ENCODE measurements at places on chromosomes 7 and 10.

- no peak for DNase-seq
These were observed 40.6 kb downstream of the CYP17A1 start for GRCh38 chr10:102796407-102797176.

DNA sequence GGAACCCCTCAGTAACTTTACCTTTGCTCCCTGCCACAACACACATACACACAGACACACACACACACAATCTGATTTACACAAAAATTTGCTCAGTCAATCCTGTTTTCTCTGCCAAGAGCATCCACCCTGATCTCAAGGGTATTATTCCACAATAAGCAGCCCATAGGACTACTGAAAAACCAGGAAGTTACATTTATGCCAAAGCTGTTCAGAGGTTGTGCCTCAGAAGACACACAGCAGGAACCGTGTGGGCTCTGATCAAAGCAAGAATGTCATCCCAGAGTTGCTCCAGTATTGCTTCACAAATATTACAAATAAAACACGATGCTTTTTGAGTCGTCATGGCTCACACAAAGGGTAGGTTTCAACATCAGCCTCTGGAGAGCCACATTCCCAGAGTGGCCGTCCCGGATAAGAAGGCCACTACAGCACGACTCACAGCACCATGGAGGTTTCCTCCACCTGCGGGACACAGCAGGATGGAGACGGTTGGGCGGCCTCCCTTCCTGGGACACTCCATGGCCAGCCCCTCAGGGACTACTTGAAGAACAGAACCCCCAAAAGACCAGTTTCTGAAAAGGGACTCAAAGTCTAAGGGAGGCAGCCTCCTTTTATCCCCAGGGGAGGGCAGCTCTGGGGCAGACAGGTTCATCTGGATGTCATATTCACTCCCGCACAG, 1.6 kb downstream of the AIFM2 start:
- DNase-seq: no peak

- no peak for DNase-seq
These were observed 340.5 kb downstream of the SDK1 start for GRCh38 chr7:3641582-3641981.

DNA sequence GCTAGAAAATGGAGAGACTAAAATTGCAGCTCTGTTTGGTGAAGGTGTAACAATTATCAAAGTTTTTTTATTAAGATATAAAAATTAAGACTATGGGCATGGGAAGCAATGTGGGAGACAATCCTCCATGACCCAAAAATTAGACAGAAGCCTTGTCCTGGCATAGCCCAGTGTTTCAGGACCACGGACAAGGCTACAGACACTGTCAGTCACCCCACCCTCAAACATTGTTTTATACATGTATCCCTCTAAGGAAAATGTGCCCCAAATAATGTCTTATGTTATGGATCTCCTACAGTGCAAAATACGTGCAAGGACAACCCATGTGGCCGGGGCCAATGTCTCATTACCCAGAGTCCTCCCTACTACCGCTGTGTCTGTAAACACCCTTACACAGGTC, 24.0 kb downstream of the HABP2 start:
- DNase-seq: no peak

DNA sequence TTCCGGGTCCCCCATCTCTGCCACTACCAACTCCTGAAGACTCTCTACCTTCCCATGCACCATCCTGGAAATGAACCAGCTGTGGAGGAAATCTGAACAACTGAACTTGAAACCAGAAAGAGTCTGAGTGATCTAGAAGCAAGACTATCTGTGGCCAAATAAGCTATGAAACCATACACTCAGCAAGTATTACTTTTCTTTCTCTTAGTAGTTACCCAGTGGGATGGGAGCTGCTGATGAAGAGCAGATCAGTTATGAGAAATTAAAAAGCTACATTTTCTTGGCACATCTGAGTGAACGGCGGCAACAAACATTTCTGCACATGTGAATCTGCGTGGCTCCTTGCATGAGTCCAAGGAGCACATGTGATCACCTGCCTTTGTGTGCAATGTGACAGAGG, 31.6 kb upstream of the AGK start:
- no peak for DNase-seq

DNA sequence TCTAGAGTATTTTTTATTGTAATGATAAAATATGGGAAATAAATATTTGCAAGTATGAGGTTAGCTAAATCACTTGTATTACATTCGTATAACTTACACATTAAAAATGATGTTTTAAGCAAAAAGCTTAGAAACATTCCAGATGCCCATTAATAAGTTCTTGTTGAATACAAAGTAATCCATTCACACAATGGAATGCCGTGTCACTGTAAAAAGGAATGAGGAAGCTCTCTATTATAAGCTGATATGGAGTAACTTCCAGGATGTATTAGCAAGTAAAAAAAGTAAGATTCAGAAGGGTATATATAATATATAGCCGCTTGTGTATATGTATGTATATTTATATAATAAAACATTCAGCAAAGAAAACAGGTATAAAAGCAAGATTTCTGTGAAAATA, 412.8 kb upstream of the MTPN start:
- DNase-seq: no peak

DNA sequence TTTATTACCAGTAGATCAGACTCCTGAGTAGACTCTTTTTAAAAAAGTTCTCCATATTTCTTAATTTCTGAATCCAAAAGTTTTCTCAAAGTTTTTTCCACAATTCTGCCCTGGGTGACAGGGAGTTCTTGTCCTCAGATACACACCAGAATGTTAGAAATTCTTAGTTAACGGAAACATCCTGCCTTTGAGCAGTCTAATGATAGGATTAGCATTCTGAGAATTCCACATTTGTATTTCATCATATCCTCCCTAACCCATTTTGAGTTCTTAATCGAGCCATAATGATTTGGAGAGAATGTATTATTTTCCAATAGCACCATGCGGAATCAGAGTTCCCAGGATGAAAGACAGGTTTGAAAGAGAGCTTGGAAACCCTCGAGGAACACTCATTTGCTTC, 28.9 kb upstream of the MRPS33 start:
- no peak for DNase-seq

DNA sequence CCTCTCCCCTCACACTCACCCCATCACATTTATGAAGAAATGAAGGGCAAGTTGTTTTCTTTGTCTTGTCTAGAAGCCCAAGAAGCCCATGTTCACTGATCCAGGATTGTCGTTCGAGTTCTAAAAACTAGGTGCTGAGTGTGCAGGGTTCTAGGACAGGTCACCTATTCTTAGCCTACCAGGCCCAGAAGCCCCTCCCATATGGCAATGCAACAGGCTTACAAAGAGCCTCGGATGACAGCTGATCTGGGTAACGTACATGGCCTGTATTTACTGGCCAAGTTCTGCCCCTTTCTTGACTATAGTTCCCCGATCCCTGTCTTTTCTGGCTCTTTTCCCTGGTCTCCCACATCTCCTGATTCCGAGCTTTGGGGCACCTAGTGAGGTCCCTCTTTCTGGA, 160.9 kb downstream of the FZD1 start:
- no peak for DNase-seq

DNA sequence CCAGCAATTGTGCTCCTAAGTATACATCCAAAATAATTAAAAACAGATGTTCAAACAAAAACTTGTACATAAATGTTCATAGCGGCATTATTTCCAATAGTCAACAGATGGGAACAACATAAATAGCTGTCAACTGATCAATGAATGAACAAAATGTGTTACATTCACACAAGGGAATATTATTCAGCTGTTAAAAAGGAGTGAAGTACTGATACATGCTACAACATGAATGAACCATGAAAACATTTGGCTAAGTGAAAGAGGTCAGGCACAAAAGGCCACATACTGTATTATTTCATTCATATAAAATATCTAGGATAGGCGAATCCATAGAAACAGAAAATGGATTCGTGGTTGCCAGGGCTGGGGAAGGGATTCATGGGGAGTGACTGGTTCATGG, 109.1 kb downstream of the CDH23 start:
- no peak for DNase-seq

DNA sequence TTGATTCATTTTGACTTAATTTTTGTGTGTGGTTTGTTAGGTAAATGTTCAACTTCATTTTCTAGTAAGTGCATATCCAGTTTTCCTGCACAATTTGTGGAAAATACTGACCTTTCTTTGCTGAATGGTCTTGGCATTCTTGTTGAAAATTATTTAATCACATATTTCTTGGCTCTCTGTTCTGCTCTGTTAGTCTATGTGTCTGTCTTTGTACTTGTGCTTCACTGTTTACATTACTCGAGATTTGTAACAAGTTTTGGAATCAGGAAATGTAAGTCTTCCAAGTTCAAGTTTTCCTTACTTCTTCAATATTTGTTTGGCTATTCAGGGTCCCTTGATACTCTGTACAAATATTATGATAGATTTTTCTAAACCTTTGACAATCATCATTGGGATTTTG, 838.2 kb upstream of the POM121L12 start:
- no peak for DNase-seq

GRCh38 chr7:155744971-155745683, 67.1 kb downstream of the SHH start:
- DNase-seq: no peak

GRCh38 chr10:88389456-88389855, 193.7 kb downstream of the RNLS start:
- DNase-seq: no peak

DNA sequence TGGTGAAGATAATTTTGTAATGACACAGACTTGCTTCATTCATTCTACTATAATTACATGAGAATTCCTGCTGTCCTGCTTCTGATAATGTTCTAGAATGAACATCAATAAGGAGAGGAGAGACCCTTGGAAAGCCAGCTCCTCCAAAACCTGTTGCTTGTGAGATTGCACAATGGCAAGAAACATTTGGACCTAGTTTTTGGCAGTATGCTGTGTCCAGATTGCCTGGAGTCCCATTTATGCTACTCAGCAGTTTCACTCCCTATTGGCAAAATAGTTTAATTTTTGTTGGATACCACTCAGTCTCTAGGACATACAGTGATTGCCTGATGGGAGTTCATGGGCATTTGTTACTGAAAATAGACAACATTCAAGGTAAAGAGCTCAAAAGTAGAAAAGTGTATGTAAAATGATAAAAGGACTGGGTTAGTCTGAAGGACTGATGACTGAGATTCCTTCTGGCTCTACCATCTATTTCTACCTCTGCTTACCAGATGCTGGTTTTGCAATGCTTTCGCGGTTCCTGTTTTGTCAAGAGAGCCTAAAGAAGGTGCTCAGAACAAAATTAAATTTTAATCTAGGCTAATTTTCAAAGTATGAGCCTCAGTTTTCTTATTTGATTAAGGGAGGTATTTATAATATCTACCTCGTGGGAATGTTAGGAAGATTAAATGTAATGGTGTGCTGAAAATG, 8.0 kb upstream of the ACTR3B start:
- no peak for DNase-seq

- DNase-seq: no peak
These were observed 3.2 kb downstream of the HOXA11 start for GRCh38 chr7:27181795-27182275.

DNA sequence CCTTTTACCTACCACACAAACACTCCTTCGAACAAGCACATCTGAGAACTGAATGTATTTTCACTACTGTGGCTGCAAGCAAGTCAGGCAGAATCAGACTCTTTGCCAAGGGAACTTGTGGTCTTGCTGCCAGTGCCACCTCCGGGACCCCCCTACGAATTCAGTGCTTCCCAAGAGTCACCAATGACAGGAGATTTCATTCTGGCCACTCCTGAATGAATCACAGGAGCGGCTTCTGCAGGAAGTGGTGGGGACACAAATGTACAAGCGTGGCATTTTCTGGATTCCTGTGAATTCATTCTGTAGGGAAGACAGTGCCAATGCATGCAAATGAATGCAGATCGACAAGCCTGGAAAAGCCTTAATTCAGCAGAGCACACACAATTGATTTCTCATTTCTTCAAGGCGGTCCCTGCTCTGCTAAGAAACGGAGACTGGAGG, 161.2 kb downstream of the CAMK1D start:
- DNase-seq: no peak

GRCh38 chr10:132644527-132645246, 107.1 kb downstream of the INPP5A start:
- no peak for DNase-seq

DNA sequence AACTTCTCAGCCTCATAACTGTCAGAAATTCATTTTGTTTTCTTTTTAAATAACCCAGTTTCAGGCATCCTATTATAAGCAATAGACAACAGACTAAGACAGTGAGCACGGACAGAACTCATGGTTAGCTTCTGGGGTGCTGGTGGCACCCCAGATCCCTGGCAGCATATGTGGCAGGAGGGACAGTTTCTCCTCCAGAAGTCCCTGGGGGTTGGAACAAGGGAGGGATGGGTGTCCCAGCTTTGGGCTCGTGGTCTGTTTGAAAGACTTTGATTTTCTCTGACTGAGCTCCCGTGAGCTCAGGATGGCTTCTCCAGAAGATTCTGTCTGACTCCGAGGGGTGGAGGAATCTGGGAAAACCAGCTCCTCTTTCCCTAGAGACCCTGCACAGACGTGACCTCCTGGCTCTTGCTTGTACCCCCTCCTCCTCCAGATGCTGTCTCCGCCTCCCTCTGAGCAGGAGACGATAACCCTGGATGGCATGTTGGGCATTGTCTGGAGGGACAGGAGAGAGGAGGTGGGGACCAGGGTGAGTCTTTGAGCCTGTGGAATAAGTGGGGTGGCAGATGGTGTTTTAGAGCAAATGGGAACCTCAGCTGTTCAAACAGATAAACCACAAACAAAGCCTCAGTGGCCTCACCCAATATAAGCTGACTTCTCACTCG, 421.1 kb downstream of the GLRX3 start:
- DNase-seq: no peak

DNA sequence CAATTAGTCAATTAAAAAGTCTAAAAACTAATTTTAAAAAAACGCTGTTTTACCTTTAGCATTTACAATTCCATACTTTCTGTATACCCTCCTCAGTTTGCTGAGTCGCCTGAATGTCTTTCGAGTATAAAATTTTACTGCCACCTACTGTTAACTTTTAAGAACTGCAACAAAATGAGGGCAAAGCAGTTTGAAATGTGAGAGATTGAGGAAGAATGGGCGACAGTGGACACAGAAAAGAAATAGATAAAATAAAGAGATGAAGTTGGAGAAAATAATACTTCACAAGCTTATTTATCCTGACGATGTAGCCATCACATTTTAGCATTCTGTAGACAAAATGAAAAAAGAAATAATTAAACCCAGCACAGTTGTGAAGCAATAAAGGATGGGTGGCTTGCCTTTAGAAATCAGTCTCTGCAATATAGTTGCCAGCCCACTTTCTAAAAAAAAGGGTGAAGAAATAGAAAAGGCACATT, 110.8 kb upstream of the PTN start:
- DNase-seq: no peak

- DNase-seq: no peak
These were observed 464 bp downstream of the DENND2A start for GRCh38 chr7:140640060-140640637.

DNA sequence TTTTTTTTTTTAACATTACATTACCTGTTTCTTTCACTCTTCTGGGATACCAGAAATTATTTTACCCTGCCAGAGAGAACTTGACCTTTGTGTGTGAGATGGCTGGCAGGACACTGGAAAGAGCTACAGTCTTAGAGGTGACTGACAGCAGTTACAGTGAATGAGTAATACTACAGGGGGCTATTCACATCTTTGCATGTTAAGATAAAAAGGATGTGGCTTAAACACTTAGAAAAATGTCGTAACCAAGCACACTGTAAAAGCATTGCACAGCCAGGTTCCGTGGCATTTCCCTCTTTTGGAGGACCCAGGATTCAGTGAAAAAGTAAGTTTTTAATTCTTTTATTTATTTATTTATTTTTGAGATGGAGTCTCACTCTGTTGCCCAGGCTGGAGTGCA, 18.8 kb upstream of the TBC1D12 start:
- DNase-seq: no peak

GRCh38 chr10:124066781-124067714, 26.4 kb downstream of the CHST15 start:
- DNase-seq: no peak

GRCh38 chr7:131095346-131095745, 232.3 kb upstream of the MKLN1 start:
- no peak for DNase-seq
